ENCODE measurements at places on chromosomes 11 and 22. TPM values are rescaled to one million over a fixed set of nuclear protein-coding genes. Genes with fewer than 3 reads are reported as not detected.

Gene B3GAT1
- not detected for total RNA-seq

Gene CDC42BPG
- 0.15 TPM for total RNA-seq

Gene HOATZ
- 0.50 TPM for total RNA-seq

Gene C11orf65
- 0.34 TPM for total RNA-seq

Gene BRSK2
- not detected for total RNA-seq

Gene CSNK2A3
- 1.0 TPM for total RNA-seq

Gene C11orf91
- total RNA-seq = not detected

Gene WT1
- total RNA-seq = 0.17 TPM

Gene OR4D5
- total RNA-seq = not detected
